Astrocyte of the spinal cord (primary cell): ENCODE measurements at places on chromosomes 12 and 14.
A peak's percentile ranks its signal among the peaks of the same experiment; 100 is the strongest.

DNA sequence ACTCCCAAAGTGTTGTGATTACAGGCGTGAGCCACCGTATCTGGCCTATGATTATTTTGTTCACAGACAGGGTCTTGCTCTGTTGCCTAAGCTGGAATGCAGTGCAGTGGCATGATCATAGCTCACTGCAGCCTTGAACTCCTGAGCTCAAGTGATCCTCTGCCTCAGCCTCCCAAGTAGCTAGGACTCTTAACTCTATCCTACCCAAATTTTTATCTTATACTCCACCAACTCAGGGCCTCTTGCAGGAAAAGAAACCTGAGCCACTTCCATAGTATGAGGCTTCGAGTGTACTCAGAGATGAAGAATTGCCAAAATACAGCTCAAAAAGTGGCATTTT is 828 bp downstream of the MMAB start:
- DNase-seq, result peak; percentile 6

DNA sequence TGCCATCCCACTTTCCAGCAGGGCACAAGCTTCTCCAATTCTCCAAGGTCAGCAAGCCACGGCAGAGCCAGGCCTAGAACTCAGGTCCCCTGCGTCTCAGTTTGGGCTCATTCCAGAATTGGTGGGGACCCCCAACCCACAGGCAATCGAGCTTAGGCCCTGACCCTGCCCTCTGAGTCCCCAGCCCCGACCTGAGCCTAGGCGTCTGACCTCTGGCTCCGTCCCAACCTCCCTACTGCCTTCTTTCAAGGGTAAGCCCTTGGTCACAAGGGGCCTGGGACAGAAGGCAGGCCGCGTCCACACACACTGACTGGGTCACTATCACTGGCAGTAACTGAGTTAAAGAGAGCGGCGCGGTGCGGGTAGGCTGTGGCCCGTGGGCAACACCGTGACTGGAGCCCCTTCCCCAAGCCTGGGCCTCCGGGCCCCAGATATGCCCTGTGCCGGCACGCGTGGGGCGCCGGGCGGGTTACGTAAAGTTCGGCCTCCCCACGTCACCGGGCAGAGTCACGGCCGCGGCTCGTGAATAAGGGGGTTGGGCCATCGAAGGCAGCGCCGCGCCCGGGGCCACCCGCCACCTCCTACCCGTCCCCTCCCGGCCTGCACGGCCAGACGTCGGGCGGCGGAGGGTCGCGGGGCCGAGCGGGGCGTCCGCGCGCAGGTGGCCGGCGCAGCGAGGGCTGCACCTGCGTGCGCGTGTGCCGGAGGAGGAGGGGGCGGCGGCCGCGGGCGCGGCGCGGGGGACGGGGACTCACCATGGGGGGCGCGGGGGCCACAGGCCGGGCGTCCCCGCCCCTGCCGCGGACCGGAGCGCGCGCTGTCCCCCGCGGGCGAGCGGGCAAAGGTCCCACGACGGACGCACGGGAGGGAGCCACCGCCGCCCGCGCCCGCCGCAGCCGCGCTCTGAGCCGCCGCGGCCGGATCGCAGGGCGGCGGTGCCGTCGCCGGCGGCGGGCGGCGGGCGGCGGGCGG is 516 bp downstream of the ANKRD9 start:
- DNase-seq, result peak; percentile 22

DNA sequence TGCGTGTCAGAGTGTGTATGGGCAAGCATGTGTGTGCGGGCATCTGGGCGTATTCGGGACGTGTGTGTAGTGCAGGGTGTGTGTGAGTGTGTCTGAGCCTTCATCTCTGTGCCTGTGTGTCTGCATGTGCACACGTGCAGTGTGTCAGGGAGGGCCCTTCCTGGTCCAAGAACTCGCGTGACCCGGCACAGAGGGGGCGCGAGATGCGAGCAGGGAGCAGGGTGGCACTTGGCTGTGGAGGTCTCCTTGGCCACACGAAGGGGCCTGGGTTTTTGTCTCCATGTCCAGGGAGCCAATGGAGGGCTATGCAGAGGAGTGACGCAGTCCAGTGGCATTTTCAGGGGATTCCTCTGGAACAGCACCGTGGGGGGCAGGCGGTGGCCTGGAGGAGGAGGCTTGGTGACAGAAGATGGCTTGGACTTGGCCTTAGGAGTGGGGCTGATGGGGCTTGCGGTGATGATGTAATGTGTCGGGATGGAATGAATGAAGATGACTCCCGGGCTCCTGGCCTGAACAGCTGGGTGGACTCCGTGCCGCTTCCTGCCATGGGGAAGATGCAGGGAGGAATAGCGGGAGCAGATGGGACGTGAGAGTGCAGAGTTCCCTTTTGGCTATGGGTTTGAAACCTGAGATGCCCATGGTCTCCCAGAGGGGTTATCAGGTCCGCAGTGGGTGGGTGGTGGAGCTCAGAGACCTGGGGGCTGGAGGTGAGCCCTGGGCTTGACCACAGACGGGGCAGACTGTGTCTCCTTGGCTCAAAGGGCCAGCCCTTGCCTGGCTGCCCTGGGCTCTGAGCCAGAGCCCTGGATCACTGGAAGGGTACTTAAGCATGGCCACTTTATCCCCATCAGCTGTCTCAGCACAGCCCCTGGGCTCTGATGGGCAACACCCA is 208.3 kb downstream of the PHETA1 start:
- no peak for DNase-seq

DNA sequence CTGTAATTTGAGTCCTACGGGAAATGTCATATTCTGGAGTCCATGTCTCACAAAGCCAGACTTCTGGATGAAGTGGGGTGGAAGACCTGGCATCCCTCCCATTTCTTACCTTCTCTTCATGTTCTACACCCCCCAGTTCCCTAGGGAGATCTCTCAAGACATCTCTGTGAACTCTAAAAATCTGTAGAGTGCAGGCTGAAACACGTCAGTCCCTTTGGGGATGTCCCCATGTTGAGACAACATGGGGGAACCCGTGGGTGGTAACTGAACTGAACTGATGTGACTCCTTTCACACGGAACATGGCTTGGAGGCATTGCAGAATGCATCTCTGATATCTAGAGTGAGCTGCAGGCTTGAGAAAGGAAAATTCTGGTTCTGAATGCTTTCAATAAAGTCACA is 15.2 kb downstream of the SERPINA12 start:
- no peak for DNase-seq

DNA sequence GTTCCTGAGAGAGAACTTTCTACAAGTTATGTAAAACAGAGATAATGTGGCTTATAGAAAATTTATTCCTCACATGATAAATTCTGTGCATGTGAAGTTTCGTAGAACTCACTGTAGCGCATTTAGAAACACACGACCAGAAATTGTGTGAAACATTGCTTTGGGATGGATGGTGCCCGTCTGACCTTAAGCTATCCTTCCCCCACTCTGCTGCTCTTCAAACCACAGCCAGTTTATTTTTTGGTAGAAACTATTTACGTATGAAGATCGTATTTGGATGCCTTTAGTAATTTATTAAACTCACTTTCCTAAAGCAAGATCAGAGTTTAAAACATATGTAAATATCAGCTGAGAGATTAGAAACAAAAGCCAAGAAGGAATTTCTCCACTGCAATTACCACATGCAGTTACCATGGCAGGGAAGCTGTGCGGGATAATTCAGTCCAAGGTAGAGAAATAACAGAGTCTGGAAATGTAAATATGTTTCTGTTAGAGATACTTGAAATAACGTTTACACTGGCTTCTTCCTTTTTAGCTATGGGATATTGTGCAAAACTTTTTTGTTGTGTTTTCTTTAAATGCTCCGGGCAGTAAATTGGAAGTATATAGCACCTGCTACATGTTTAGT is 382.7 kb downstream of the RGS6 start:
- no peak for DNase-seq

GRCh38 chr14:102206918-102207317 is 67.2 kb downstream of the WDR20 start:
- no peak for DNase-seq

DNA sequence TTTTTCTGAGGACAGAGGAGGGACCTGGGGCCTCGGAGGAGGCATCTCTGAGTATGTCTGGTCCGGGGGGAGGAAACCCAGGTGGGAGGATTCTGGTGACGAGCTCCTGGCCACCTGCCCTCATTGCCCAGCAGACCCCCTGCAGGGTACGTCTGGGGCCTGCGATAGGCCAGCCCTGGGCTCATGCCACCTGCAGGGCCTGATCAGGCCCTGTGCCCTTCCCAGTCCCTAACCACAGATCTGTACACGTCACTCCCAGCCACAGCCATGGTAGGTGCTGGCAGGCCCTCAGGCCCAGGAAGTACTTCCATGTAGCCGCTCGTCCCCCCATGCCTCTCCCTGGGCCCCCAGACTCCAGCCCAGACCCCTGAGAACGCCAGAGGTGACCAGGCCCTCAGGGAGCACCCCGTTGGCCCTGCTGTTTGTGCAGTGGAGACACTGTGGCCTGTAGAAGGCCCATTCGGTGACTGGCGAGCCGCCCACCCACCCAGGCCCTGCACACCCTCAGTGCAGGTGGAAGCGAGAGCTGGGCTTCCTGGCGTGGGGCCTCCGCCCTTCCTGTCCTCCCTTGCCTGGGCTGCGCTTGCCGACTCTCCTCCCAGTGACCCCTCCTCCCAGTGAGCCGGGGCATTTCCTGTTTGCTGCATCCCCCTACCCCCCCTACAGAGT is 5.7 kb downstream of the INF2 start:
- DNase-seq, result peak; percentile 43

DNA sequence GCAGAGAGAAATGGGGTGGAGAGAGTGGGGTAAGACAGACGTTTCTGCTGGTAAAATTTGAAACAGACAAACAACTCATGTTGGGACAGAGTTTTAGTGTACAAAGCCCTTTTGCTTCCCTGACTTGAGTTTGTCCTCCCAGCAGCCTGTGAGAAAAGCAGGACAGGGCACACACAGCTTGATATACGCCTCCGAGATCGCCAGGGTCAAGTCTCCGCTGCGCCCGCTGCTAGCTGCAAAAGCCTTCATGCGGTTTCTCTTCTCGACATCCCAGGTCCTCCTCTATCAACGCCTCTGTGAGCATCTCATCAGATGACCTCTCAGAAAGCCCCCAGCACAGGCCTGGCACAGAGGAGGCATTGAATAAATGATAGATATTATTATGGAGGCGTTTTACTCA is 9.4 kb upstream of the BCL11B start:
- DNase-seq, result no peak

DNA sequence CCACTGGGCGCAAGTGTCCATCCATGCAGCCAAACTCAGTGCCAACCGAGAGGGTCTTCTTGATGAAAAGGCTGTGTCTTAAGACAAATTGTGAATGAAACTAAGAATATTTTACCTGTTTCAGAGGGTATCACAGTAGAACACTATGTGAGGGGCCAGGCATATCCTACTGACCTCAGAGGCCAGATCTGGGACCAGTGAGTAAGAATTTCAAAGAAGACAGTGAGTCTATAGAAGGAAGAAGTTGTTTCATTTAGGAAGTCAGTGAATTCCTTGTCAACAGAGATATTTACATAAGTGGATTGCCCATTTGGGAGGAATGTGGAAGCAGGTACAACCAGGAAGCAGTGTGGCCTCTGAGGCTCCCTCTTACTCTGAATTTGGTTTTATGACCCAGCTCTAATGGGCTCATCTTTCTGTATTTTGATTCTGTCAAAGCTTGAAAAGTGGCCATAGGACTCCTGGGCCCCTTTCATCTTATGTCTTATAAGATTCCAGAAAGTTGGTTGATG is 137.4 kb downstream of the ZNF664 start:
- no peak for DNase-seq

GRCh38 chr12:125683748-125684381 is 618.6 kb downstream of the AACS start:
- DNase-seq, result no peak

- DNase-seq, result no peak
Observed at GRCh38 chr14:76948976-76949375, 79.5 kb downstream of the IRF2BPL start.

DNA sequence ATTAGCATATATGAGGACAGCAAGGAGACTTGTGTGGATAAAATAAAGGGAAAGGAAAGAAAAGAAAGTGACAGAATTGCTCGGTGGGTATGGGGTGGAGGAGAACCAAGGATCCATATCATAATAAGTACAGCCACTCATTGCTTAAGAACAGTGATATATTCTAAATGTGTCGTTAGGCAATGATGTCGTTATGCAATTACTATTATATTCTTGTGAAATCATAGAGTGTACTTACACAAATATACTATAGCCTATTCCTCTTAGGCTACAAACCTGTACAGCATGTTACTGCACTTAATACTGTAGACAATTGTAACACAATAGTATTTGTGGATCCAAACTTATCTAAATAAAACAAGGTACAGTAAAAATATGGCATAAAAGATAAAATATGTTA is 271.1 kb downstream of the CCER1 start:
- no peak for DNase-seq

DNA sequence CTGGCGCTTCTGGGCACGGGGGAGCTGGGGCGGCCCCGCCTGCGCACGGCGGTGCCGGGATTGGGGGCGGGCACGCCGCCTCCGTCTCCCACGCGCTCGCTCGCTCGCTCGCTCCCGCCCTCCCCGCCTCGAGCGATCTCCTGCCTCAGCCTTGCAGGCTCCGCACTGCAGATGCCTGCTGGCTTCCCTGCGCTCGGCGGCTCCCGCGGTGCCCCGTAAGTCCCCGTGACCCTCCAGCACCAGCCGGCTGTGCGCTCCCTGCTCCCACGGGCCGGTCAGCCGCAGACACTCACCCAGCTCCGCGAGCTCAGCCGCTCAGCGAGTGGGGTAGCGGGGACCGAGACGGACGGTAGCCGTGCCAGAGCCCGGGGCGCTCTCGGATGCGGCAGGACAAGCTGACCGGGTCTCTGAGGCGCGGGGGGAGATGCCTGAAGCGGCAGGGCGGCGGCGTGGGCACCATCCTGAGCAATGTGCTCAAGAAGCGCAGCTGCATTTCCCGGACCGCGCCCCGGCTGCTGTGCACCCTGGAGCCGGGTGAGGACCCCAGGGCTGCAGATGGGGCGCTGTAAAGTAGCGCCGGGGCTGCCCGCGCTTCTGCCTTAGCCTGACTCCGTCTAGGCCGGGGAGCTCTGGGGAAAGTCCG is at the start of gene TBC1D30:
Gene TBC1D30, plus strand, starts transcription at position 148 of the 643 bp plus-strand sequence. Its CDS starts 233 bp downstream, at position 381.
- peak; percentile 12 for DNase-seq

DNA sequence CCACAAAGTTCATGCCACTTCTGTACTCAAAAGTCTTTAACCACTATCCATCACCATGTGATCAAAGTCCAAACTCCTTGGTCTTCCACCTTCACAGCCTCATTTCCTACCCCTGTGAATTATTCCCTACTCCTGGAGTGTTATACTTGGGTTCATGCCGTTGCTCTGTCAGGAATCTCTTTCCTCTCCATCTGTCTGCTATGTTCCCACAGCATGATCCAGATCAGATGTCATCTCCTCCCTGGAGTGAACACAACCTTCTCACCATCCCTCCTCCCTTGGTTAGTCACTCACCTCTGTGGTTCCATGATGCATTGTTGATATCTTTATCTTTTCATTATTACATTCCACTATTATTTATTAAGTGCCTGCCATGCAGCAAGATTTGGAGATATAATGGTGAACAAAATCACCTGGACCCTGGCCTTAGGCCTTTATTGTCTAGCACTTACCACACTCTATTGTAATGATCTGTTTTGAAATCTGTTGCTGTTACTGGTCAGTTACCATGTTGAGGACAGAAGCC is 22.4 kb downstream of the LACRT start:
- DNase-seq, result no peak

GRCh38 chr14:78970677-78971076 is 800.5 kb downstream of the NRXN3 start:
- DNase-seq, result no peak
